ENCODE measurements at places on chromosomes 5 and 9.

- DNase-seq, result no peak
These were observed 409.2 kb downstream of the BNC2 start for GRCh38 chr9:16461137-16461840.

DNA sequence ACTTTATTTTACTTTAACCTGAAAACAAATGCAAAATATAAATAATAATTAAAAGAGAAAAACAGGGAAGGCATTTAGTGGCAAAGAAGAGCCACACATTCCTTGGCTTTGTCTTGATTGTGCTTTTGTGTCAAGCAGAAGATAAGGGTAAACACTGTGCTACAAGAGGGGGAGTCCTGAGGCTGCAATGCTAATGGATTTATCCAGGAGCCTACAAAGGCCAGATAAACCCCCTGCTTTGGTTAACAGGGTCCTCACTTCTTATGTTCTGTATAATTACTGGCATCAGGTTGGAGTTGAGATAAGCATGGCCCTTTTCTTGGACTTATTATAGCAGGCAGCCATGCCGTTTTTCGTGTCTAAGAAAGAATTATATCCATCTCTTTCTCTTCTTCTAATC lies 302.8 kb downstream of the EFNA5 start:
- DNase-seq, result no peak

DNA sequence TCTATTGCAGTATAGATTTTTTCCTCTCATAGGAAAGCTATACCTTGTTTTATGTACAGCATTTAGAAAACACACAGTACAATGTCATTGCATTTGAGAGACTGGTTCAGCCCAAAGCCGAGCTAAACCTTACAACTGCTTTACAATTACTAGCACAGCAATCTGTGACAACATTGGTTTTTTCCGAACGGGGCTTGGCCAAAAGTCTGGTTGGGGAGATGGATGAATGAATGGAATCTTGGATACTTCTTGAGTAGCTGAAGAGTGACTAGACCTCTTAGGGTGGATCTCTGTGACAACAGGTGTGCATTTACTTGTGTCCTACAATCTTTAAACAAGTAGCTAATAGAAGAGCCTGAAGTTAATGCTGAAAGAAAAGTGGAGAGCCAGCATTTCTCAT lies 1.2 kb downstream of the SGCD start:
- DNase-seq, result no peak

GRCh38 chr5:134263801-134264200 lies 37.9 kb upstream of the PPP2CA start:
- no peak for DNase-seq

DNA sequence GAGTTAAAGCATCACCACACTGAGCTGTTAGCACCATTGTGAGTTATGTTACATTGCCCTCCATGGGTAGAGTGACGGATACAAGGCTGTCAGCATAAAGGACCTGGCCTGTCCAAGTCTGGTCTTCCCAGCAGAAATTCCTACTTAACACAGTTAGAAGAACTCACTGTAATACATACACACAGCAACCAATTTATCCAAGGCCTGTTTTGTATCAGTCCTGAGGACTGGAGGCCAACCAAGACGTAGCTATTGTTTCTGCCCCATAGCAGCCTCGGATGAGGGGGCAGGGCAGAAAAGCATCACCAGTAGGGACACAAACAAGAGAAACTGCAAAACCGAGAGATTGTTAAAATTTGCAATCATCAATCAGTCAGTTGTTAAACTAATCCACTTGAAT lies 66.0 kb upstream of the CKMT2 start:
- no peak for DNase-seq

- no peak for DNase-seq
These were observed 10.0 kb downstream of the SMARCA2 start for GRCh38 chr9:2024888-2025782.

DNA sequence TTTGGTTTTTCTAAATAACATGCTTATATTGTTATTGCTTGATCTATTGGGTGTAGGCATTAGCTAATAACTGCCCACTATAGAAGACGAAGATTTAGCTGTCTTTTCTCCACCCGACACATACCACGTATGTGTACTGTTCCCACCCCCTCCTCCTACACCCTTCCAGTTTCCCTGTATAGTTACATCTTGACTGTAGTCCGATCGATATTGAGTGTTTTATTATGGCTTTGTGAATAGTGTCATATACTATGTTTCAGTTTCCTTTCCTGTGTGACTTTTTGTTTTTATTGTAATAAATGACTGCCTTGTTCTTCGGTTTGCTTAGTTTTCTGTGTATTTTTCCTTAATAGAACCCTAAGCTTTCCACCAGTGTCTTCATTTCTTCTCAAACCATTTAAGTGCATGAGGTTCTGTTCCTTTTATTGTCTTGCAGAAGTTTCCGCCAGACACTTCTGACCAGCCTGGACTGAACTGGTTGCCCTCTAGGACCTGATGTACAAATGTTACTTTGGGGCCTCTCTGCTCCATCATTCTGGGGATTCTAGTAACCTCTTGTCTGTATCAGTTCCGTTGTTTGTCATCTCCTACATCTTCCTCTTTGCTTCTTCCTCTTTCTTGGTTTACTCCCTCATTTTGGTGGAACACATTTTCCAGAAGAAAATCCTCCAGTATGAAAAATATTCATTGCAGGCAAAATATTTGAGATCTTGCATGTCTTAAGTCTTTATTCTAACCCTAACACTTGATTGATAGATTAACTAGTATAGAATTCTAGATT lies 61.8 kb downstream of the PRKACG start:
- DNase-seq, result no peak

- no peak for DNase-seq
These were observed 40.9 kb downstream of the TRIO start for GRCh38 chr5:14184082-14184481.

- DNase-seq, result no peak
These were observed 318.3 kb upstream of the ITGA1 start for GRCh38 chr5:52469420-52469819.
